ENCODE measurements at places on chromosomes 4 and X.

GRCh38 chr4:114271031-114271430, 291.6 kb upstream of the ARSJ start:
- DNase-seq: no peak

- no peak for DNase-seq
Measured at GRCh38 chr4:177404342-177404741, 37.9 kb downstream of the AGA start.

GRCh38 chr4:88938138-88938537, 118.8 kb downstream of the FAM13A start:
- DNase-seq: peak; percentile 94

GRCh38 chrX:115023139-115023538, 5.7 kb upstream of the IL13RA2 start:
- peak; percentile 52 for DNase-seq

GRCh38 chr4:156197216-156197615, 243.6 kb upstream of the CTSO start:
- no peak for DNase-seq

- DNase-seq: peak; percentile 22
Measured at GRCh38 chr4:85967872-85968271, 392.0 kb downstream of the MAPK10 start.

GRCh38 chr4:164866817-164867490, 10.0 kb upstream of the APELA start:
- DNase-seq: no peak

GRCh38 chr4:128552586-128552907, 257.0 kb upstream of the JADE1 start:
- no peak for DNase-seq

DNA sequence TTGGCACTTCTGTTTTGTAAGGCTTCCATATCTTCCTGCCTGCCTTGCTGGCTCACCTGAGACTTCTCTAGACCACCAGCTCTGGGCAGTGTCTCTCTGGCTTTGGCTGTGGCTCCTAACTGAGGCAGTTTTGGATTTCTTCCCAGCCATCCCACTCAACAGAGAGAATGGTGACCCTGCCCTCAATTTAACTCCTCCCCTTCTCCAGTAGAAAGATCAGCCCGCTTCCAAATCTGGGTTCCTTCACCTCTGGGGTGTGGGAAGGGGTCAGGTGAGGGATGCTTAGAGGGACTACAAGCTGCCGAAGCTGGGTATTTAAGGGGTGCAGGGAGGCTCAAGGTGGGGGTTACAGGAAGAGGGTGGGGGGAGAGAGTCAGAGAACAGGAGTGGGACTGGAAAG, 23.7 kb downstream of the NAP1L5 start:
- no peak for DNase-seq

DNA sequence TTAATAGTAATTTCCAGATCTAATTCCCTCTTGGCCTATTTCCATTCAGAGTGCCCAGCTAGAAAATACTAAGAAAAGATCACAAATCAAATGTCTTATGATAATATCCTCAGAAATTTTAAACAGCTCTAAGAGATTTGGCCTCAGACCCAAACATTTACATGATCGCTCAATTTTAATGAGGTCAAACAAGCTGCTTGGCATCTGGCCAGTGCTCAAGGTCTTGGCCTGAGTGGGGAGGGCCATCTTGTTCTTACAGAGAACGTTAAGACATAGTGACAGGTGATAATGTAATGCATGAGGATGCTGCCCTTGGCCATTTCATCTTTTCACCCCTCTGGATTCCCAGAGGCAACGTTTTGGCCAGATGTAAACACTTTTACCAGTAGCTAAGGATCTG, 159.2 kb upstream of the SLC7A11 start:
- peak; percentile 54 for DNase-seq

- DNase-seq: peak; percentile 20
Measured at GRCh38 chrX:153423652-153424051, 12.4 kb downstream of the ZFP92 start.

- DNase-seq: no peak
Measured at GRCh38 chrX:7263330-7263729, 115.4 kb upstream of the PUDP start.

- DNase-seq: peak; percentile 26
Measured at GRCh38 chr4:39908284-39908683, 69.4 kb downstream of the PDS5A start.

DNA sequence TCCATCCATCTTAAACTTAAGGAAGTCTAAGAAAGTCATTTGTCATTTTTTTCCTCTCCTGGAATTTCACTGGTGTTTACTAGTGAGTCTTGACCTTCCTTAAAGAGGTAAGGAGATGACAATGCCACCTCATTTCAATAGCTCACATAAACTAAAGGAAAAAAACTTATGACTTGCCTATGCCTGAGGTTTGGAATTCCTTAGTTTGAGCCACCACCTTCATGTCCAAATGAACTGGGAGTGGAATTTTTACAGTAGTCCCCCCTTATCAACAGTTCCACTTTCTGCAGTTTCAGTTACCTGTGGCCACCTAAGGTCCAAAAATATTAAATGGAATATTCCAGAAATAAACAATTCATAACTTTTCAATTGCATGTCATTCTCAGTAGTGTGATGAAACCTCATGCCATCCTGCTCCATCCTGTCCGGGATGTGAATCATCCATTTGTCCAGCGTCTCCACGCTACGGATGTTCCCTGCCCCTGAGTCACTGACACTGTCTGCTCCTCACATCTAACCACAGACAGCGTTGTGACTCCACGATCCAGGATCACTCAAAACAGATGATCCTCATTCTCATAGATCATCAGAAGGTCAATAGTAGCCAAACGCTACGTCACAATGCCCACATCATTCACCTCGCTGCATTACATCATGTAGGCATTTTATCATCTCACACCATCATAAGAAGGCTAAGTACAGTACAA, 177.4 kb downstream of the SH3KBP1 start:
- DNase-seq: peak; percentile 81

- no peak for DNase-seq
Measured at GRCh38 chr4:126564283-126564854, 1068.4 kb upstream of the INTU start.

DNA sequence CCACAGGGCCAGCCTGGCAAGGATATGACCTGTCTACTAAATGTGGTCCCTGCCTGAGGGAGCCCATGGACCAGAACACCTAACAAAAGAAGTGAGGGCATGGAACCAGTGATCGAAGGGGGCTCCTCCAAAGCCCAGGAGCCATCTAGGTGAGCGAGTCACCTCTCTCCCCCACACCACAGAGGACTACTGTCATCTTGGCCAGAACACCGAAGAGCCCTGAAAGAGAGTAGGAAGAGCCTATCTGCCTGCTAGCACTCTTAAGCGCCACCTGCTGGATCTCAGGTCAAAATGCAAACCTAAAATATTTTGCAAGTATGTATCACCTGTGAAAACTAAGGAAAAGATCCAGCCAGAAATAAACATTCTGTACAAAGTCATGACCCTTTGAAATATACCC, 137.9 kb upstream of the ZXDB start:
- DNase-seq: peak; percentile 9

DNA sequence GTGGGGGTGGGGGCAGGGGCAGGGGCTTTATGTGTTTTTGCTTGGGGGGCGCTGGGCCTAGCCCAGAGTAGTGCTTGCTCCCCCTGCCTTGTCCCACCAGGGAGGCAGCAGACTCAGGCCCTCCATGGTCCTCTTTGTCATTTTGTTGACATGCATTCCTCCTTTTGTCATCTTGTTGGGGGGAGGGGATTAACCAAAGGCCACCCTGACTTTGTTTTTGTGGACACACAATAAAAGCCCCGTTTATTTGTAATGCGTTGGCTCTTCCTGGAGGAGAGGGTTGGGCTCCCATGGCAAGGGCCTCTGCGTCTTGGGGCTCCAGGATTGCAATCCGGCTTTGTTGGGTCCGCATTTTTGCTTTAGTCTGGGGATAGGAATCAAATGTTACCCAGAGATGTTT, 2.2 kb downstream of the EMD start:
- no peak for DNase-seq

Data from choroid plexus epithelial cell (primary cell).